ENCODE measurements at places on chromosomes 16 and 17.

DNA sequence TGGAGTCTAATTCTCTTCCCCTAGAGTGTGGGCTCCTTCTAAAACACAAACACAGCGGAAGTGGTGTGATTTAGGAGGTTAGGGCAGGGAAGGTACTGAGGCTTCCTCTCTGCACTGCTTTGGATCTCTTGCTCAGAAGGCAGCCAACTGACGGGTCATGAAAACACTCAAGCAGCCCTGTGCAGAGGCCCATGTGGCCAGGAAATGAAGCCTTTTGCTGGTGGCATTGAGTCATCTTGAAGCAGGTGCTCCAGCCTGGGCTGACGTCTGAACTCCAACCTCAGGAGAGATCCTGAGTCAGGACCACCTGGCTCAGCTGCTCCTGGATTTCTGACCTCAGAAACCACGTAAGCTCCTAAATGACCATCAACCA is 72.9 kb downstream of the MRM1 start:
- no peak for DNase-seq

- no peak for DNase-seq
Measured at GRCh38 chr16:13672196-13672595, 247.8 kb upstream of the ERCC4 start.

DNA sequence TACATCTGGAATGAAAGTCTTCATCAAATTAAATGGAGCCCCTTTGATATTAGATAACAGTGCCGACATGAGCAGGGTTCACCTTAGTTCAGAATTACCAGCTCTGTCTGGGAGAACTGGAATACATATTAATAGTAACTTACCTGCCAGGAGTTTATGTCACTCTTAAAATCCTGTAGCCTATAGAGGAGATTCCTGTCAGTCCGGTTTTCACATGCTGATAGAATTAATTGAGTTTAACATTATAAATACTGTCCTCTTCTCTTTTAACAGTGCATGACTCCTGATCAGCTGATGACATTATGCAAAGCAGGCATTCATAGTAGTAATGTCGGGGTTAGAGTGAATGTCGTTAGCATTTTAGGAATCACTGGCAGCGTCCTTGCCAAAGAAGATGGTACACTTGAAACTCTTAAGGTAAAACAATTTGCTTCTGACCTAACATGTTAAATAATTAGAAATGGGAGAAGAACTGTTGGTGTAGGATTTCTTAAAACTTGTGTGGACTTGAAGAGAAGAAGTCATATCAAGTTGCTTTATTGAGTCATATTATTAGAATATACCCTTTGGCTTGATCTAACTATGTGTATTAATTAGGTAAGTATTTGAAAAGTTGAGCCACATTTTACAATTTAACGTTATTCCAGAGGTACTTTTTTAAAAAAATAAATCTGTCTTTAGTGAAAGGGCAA is 34.3 kb downstream of the HEATR3 start:
- DNase-seq = no peak

DNA sequence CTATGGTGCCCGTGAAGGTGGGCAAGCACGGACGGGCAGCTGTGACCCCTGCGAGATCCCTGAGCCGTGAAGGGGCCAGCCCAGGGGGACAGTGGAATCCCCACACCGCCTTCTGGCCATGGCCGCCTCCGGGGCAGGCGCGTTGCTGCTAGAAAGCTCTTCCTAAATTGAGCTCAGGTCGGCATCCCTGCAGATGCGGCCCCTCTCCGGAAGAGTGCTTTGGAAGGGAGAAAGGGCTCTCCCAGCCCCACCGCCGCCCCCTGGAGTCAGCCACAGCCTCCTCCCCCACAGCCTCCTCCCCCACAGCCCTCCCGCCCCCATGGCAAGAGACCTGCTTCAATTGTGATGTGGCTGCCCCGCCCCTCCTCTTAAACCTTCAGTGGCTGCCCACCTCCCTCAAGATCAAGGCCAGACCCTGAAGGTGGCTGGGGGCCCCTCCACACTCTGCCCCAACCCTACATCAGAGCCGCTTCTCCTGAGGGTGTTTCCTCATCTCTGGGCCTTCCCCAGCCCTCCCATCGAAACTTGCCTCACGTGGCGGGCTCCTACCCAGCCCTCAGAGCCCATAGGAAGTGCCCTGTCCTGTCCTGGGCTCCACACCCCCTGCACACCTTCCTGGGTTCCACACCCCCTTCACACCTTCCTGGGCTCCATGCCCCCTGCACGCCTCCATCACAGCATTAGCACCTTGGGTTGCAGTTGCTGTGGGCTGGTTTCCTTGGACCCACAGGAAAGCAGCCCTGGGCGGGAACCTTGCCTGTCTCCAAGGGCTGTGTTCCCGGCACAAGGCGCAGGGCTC is 5.5 kb upstream of the CBFA2T3 start:
- DNase-seq = no peak

DNA sequence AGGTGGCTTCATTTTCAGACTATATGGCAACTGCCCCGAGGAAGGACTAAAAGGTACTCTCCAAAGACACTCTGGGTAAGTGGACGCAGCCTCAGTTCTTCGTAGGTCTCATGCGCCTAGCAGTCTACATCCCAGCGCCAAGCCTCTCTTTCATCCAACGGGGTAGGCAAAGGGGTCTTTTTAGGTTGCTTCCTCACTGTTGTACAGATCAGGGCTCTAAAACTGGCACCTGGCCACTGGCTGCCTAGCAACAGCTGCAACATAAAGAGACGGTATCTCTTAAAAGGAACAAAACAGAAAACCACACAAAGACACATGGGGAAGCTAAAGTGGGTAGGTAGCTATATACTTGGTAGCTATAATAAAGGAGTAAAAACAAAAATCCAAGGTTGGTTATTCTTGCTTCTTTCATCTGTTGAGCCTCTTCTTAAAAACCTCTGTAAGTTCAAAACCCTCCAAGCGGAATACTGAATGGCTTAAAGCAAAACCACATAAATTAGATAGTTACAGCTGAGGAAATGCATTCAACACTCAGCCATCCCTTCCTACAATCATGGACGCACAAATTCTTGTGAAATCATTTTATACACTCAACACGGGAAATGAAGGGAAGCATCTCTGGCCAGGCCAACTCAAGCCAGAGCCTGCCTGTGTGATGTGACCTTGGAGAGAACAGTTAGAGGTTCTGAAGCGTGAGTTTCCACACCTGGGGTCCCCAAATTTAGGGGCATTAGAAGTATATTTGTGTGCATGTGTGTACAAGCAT is 22.7 kb downstream of the CYTH1 start:
- no peak for DNase-seq

DNA sequence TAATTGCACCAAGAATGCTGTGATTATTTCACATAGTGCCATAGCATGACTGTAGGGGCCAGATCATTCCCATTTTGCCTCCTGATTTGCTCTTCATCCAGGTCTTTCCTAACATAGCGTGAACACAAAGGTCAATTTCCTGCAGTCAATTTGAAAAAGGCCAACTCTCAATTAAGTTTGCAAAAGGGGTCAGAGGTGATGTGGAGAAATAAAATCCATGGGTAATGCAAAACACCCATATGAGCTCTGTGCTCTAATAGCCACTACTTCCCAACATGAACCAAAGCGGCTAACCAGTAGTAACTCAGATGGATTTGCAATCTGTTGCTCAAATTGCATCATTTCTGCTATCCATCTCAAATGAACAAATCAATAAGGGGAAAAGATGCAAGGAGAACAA is 275.5 kb upstream of the SOX9 start:
- no peak for DNase-seq

DNA sequence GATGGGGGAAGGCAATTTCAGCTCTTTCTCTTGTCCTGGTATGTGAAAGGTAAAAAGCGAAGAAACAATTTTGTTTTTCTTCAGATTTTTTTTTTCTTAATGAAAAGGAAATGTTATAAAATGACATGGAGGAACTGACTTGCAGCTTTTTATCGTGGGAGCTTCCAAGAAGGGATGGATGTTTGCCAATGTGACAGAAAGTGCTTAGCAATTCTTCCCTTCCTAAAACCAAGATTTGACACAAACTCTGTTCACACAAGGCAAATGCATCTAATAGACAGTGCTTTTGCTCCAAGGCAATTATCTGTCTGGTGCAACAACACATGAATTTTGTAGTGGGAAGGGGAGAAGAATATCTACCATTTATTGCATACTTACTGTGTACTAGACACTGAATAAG is 988.5 kb downstream of the CDH11 start:
- DNase-seq = no peak

- DNase-seq = no peak
Measured at GRCh38 chr16:77594799-77595596, 127.3 kb upstream of the NUDT7 start.

- DNase-seq = no peak
Measured at GRCh38 chr17:74822335-74822938, 37.2 kb downstream of the GRIN2C start.

Measured in stimulated activated CD8-positive, alpha-beta memory T cell treated with anti-CD3 and anti-CD28 coated beads, Interleukin-7, amount 100 ng/mL, for 24 hours (primary cell).